Stimulated activated CD4-positive, alpha-beta T cell treated with anti-CD3 and anti-CD28 coated beads, Interleukin-15, amount 100 ng/mL, for 1 hour (primary cell): ENCODE measurements at places on chromosomes 12 and 14.
A peak's percentile ranks its signal among the peaks of the same experiment; 100 is the strongest.

GRCh38 chr14:100816286-100816949 lies 9.5 kb upstream of the MEG3 start:
- no peak for DNase-seq

DNA sequence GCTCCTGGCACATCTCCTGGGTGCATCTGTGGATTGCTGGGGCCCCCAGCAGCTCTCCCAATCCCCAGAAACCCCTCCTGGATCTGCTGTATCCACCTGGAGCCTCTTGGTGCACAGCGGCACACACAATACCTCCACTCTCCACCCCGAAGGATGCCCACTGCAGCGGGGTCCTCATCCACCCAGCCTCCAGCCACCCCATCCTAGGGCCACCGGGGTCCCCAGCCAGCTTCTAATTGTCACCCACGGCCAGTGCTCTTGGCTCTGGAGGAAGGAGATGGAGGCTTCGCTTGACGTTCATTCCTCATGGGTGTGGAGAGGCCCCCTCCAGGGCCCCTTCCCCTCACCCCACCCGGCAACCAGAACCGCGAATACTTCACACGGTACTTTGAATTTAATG lies 31.6 kb upstream of the TMEM179 start:
- no peak for DNase-seq

DNA sequence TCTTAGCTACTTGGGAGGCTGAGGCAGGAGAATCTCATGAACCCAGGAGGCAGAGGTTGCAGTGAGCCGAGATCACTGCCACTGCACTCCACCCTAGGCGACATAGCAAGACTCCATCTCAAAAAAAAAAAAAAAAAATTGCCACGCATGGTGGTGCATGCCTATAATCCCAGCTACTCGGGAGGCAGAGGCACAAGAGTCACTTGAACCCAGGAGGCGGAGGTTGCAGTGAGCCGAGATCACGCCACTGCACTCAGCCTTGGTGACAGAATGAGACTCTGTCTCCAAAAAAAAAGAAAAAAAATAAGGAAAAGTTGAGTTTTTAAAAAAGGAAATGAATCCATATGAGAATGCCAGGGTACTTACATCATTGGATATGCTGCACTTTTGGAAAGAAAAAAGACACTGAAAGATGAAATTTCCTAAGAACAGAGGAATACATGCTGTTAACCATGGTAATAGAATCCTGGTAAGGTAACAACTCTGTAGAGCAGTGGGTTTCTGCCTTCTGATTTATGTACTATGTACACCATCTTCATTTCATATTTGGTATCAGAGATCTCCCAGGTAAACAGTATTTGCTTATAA lies 222.7 kb downstream of the ERC1 start:
- no peak for DNase-seq

DNA sequence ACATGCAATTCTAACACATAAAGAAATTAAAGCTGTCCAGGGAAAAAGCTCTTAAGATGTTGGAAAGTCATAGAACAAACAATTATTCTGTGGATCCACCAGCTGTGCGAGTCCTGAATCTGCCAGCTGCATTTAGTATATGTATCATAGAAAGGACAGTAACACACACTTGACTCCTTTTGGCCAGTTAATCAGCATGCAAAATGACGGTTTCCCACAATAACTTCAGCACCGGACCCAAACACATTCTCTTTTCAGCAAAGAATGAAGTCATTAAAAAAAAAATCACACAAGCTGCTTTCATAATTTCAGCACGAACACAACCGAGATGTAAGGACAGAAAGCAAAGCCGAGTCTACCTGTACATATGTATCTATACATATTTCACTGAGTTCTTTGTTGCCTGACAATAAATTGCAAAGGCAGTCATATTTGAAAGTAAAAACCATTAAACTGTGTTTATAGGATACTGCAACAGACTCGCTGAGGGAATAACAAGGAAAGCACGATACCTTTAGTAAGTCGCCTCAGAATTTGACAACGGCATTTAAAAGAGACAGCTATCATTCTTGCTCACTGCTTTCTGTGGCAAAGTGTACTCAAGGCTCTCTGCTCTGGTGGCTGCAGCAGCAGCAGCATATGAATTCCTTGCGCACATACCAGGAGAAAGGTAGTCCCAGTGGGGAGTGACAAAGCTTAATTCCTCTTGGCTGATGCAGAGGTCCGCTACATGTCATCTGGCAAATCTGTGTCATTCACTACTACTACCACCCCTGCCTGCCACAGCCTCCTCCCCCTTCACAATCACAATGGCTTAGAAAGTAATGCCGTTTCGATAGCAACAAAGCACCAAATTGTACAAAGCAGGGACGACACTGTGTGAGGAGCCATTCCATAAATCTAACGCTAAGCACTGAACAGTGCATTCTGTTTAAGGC lies at the start of gene GRIP1:
Gene GRIP1, minus strand, starts transcription at position 739 of the 938 bp plus-strand sequence. Its CDS starts 172 bp downstream, at position 567.
- no peak for DNase-seq

- DNase-seq: no peak
Measured at GRCh38 chr14:96145116-96145864, 59.3 kb upstream of the BDKRB2 start.

DNA sequence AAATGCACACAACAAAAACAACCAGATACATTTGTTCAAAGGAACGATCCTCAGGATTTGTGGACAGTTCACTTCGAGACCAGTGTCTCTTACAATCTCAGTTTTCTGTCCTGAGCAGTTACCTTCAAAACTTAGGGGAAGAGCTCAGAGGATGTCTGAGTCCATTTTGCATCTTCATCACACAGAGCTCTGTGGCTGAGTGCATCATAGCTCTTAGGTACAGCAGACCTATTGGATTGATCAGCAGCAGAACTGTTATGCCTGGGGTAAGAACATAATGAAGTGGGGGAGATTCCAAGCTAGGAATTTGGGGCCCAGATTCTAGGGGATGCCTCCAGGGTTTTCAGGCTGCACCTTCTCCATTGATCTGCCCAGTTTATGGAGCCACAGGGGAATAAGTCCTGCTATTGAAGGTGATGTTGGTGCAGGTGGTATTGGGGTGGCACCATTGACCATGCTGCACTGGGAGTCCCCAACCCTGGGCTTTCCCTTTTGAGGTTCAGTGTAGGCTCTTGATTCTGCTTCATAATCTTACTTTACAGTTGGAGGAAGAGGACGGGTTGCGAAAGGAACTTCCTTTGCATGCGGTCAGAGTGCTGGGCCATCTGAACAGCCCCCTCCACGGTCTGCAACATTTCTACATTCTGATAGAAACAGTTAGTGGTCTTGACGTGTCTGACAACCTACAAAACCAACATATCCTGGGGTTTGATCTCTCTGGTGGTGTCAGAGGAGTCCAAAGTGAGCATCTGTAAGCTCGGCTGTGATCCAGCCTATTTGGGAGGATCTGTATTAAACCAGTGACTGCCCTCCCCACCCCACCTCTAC lies 112.8 kb downstream of the CHST11 start:
- DNase-seq: no peak

- DNase-seq: no peak
Measured at GRCh38 chr14:50603565-50603964, 43.6 kb downstream of the ATL1 start.

DNA sequence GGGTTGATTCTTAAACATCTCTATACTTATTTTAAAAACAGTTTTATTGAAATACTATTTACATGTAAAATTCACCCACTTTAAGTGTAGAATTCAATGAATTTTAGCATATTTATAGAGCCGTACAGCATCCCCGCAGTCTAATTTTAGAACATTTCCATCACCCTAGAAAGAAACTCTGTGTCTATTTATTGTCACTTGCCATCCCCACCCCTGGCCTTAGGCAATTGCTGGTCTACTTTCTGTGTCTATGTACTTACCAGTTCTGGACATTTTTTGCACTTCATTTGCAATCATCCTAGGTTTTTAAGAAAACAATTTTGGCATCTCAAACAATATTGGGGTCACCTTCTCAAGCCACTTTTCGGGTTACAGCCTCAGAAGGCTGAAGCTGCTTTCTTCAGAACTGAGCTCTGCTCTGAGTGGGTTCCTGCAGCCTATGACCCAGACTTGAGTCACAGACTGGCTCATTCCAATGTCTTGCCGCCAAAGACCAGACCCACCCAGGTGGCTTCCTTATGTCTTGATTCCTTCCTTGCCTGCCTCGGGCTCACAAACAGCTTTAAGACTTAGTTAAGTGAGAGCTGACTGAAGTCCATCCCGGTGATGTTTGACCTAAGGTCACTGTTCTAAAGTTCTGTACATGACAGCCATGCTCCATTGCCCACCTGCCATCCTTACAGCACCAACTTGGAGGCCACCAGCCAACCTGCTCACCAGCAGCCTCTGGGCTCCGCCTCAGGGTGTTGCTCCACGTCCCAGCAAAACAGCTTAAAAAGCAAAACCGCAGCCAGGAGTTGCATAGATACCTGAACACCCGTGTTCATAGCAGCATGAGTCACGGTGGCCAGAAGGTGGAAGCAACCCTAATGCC lies 131.5 kb downstream of the CHST11 start:
- no peak for DNase-seq

GRCh38 chr12:64480148-64480547 lies 28.2 kb downstream of the TBK1 start:
- DNase-seq: no peak

GRCh38 chr12:125330645-125331341 lies 265.6 kb downstream of the AACS start:
- peak; percentile 33 for DNase-seq

DNA sequence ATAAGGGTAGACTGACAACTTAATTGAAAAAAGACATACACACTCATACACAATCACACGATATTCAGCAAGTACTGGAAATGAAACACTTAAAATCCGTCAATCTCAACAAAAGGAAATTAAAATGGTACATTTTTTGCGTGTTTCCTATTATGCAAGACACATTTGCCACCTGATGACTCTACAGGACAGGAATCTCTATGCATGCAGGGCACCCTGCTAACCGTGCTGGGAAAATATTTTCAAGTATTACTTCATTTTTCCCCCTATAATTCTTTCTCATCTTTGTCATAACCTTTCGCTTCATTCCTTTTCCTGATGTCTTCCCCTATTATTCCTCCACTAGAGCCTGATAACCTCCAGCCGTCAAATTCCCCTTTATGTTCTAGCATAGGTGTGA lies 150.2 kb downstream of the TMEM132D start:
- no peak for DNase-seq

DNA sequence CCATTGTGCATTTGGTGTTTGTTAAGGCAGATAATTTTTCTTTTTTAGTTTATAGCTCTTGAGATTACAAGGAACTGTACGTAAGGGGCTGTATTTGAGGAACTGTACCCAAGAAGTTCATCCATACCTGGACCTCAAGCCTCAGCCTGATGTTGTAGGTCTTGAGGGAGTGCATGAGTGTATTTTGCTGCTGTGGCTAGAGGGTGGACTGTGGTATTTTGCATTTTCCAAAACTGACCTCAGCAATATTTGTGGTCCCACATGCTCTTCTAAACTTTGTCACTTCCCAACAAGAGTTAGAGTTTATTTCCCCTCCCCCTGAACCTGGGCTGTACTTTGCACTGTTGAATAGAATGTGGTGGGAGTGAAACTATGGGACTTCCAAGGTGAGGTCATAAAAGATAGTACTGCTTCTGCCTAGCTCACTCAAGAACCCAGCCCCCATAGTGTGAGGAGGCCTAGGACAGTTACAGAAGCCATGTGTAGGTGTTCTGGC lies 42.2 kb upstream of the FBXO33 start:
- DNase-seq: no peak

DNA sequence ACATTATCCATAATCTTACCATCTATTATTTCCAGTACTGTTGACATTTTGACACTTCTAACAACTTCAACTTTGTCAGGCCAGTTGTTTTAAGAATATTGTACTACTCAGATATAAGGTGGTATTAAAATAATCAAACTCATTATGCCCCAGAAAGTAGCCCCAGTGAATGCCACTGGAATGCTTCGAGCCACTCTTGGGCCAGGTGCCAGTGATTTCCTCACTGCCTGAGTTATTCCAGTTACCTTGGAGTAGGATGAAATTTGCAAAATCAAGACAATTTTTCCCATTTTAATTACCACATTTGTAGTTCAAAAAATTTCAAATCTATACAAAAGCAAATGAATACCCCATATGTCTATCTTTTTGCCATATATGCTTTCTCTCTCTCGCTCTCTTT lies 9.2 kb downstream of the CIPC start:
- DNase-seq: no peak

- DNase-seq: no peak
Measured at GRCh38 chr12:67705394-67706370, 57.1 kb downstream of the DYRK2 start.

- DNase-seq: no peak
Measured at GRCh38 chr12:131571827-131572226, 139.1 kb upstream of the SFSWAP start.

DNA sequence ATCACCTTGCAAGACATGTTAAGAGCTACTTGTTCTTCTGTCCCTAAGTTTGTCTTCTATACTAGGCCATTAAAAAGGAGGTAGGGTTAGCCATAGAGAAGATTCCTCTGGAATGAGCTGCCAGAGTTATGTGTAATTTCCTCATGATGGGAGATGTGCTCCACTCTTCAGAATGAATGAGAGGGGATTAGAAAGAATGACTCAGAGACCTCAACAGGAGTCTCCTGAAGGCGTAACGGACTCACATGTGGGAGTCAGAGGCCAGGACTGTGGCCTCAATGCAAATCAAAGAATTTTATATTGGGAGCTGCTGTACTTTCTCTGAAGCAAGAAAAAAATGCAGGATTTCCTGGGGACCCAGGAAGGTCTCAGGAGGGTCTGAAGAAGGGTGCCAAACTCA lies 87.8 kb upstream of the ATXN7L3B start:
- no peak for DNase-seq

DNA sequence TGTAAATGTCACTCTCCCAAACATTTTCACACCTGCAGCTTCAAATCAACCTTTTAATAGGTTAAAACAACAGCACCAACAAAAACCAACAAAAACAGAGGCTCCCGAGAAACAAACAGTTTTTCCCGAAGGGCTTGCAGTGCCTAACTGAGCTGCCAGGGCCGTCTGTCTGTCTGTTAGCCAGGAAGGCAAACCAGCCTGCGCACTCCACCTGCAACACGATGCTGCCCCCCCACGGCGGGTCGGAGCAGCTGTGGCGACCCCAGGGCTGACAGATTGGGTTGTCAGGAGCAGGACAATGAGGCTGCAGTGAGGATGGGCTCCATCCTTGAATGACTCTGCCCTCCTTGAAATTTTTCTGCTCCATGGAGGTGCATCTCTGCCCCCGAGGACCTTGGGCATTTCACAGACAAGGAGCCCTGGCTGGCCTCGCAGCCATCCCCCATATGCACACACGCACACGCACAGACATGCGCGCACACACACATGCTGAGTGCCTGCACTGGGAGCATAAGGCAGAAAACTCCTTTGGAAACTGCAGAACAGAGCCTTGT lies 2.6 kb downstream of the RTL1 start:
- no peak for DNase-seq

DNA sequence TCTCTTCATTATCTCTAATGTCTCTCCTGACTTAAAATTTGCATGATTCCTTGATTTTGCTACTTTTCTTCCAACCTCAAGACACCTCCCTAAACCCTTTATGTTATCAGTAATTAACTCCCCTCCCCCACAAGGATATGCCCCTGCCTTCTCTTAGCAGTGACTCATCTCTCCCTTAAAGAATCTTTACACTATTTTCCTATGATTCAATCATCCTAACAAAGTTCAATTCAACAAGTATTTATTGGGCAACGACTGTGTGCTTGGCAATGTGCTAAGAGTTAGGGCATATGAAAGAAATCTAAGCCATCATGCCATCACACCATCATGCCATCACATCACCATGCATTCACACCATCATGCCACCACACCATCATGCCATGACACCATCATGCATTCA lies 80.1 kb downstream of the ANO2 start:
- no peak for DNase-seq
